ENCODE measurements at places on chromosomes 5 and 9.

DNA sequence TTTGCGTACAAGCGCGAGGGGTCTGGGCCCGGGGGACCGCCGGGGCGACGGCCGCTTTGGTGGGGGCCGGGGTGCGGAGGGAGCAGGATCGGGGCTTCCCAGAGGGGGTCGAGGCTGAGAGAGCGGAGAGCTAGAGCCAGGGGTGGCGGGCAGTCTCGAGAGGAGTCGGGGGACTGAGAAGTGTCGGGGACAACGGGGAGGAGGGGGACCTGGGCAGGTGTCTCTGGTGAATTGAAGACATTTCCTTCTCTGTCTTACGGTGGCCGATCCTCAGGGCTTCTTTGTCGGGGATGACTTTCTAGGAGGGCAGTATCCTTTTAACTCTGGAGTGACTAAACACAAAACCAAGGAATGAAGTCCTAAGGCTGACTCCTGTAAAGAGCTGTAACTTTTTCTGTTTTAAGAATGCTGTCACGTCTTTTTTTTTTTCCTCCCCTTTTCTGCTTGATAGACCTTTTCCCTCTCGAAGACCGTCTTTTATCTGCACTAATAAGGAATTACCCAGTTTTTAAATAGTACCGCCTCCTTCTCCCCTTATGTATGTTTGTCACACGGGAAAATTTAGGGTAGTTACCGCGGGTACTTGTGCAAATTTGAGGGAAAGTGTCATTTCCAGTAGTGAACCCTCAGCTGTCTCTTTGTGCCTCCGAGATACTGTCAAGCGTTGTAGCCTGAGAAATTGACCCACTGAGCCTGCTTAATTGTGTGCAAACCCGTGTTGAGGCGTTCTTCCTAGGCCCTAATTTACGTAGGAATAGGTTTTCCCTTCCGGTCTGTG lies 822 bp downstream of the DENND4C start:
- no peak for DNase-seq

- no peak for DNase-seq
Measured at GRCh38 chr5:129591508-129592160, 131.5 kb downstream of the ADAMTS19 start.

GRCh38 chr9:92293452-92294296 lies at the start of gene IARS1:
Gene IARS1, minus strand, starts transcription at chr9:92293697. Its CDS starts 4,278 bp downstream, at chr9:92289419.
- peak; percentile 100 for DNase-seq

DNA sequence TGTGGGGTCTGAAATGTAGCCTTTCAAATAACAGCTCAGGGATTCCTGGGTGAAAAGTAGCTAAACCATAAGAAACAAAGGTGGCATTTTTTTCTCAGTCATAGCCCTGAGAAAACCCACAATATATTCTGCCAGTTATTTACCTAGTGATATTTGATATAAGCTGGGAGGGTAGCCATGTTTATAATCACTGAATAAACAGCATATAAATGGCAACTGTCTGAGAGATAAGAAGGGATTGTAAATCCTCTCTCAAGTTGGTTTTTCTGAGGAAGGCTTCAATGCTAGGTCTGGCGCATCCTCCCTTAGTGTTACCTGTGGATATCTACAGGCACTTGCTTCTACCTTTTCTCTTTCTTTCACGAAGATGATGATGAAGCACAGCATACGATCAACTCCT lies 1080.5 kb upstream of the DMAC1 start:
- no peak for DNase-seq

Measured in stimulated activated CD4-positive, alpha-beta T cell treated with anti-CD3 and anti-CD28 coated beads, Interleukin-2, amount 100 ng/mL, for 24 hours (primary cell).